ENCODE measurements at places on chromosomes 1 and 21.

DNA sequence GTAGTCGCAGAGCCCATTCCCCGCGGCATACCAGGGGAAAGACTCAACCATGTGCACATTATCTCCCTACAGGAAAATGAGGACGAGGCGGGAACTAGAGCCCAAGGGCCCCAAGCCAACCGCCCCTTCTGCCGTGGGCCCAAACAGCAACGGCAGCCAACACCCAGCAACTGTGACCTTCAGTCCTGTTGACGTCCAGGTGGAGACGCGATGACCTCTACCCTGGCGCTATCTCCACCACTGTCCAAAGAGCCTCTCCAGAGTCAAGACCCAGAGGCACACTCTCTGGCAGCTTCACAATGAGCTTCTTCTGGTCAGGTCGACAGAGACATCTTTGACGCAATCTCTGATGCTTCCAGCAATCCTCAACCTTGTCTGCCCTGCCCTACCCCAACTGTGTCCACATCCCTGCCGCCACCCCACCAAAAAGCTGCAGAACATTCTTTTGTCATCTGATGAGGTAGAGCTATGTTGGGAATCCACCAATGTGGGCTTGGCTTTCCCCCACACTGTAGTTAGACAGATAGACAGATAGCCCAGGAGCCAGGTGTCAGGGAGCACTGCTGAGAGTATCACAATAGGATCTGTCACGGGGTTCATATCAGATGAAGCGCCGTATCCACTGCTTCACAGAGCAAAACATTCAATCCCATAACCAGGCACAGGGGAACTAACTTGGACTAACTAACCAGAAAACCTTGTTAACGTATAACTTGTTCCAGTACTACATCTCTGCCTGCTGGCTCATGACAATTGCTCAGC, 37.4 kb upstream of the SRRM1 start:
- H3K27ac ChIP-seq, result no peak overlapping the region
- no peaks in the 10 kb centered on the region for H3K36me3 ChIP-seq
- H3K4me3 ChIP-seq, result no peak overlapping the region
- H3K27me3 ChIP-seq, result no peaks in the 10 kb centered on the region
- H3K4me1 ChIP-seq, result no peaks in the 10 kb centered on the region

- no peak overlapping the region for H3K27ac ChIP-seq
- H3K36me3 ChIP-seq, result no peaks in the 10 kb centered on the region
- H3K4me1 ChIP-seq, result no peaks in the 10 kb centered on the region
- H3K27me3 ChIP-seq, result no peaks in the 10 kb centered on the region
- no peak for DNase-seq
These were observed 9.6 kb upstream of the BCAN start for GRCh38 chr1:156632355-156632754.

- peak overlapping the region; percentile 63 for H3K4me3 ChIP-seq
- H3K36me3 ChIP-seq, result no peaks in the 10 kb centered on the region
- peaks cover 17% of the 10 kb centered on the region for H3K4me1 ChIP-seq
- DNase-seq, result no peak
These were observed 633 bp upstream of the ETNK2 start for GRCh38 chr1:204152310-204153044.

- peak; percentile 69 for DNase-seq
- H3K4me3 ChIP-seq, result peak overlapping the region; percentile 66
- peaks cover 20% of the 10 kb centered on the region for H3K27me3 ChIP-seq
- no peaks in the 10 kb centered on the region for H3K36me3 ChIP-seq
- no peak overlapping the region for H3K27ac ChIP-seq
- no peaks in the 10 kb centered on the region for H3K4me1 ChIP-seq
These were observed 1.0 kb downstream of the EGLN1 start for GRCh38 chr1:231420959-231421545.

DNA sequence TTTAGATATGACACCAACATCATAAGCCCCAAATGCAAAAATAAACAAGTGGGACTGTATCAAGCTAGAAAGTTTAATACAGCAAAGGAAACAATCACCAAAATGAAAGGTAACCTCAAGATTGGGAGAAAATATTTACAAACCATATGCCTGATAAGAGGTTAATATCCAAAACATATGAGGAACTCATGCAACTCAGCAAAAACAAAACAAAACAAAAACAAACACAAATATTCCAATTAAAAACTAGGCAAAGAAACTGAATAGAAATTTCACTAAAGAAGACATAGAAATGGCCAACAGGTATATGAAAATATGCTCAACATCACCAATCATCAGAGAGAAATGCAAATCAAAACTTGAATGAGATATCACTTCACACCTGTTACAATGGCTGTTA, 116.5 kb upstream of the ATP1B1 start:
- H3K36me3 ChIP-seq, result no peaks in the 10 kb centered on the region
- H3K27me3 ChIP-seq, result no peaks in the 10 kb centered on the region
- no peak for DNase-seq
- no peak overlapping the region for H3K4me3 ChIP-seq
- no peaks in the 10 kb centered on the region for H3K4me1 ChIP-seq
- H3K27ac ChIP-seq, result no peak overlapping the region

GRCh38 chr21:25369524-25370300, 237.6 kb downstream of the MRPL39 start:
- H3K36me3 ChIP-seq, result no peaks in the 10 kb centered on the region
- H3K27ac ChIP-seq, result no peak overlapping the region
- H3K4me3 ChIP-seq, result no peak overlapping the region
- H3K4me1 ChIP-seq, result peaks cover 10% of the 10 kb centered on the region
- DNase-seq, result no peak

- H3K4me1 ChIP-seq, result no peaks in the 10 kb centered on the region
- DNase-seq, result no peak
- H3K27ac ChIP-seq, result no peak overlapping the region
- no peak overlapping the region for H3K4me3 ChIP-seq
- no peaks in the 10 kb centered on the region for H3K36me3 ChIP-seq
These were observed 27.5 kb downstream of the LRRC8C start for GRCh38 chr1:89660224-89661061.

Data from H1 (cell line).